ENCODE measurements at places on chromosomes 7 and 10.

- DNase-seq: no peak
Measured at GRCh38 chr7:115363916-115364315, 442.0 kb downstream of the MDFIC start.

- DNase-seq: no peak
Measured at GRCh38 chr10:1214882-1215540, 158.8 kb downstream of the WDR37 start.

DNA sequence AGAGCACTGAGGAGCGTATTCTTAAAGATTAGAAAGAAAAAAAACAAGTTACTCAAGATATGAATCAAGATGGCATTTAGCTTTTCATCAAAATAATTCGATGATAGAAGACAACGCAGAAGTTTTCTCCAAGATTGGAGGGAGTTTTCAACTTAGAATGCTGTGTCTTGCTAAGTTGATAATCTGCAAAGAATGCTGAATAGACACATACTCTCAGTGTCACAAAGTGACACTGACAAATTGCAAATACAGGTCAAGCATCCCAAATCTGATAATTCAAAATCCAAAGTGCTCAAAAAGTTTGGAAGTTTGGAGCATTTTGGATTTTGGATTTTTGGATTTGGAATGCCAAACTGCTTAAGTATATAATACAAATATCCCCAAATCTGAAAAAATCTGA, 243.8 kb downstream of the BBS9 start:
- no peak for DNase-seq

DNA sequence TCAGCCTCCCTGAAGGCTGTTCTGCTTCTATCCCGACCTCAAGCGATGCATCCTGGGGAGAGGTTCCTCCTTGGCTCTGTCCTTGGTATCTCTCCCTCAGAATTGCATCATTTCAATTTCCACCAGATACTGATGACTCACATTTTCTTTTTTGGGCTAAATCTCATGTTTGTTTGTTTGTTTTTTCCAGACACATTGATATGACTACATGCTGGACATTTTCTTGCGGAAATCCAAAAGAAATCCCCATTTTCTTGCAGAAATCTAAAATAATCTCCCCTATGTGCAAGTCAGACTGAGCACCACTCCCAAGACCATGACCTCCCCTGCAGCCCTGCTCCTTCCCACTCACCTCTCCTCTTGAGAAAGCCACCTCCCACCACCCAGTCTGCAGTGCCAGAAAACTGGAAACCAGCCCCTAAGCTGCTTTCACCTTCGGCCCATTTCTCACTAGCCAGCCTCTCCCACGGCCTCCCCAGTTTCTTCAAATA, 260.2 kb upstream of the PRKCQ start:
- no peak for DNase-seq

DNA sequence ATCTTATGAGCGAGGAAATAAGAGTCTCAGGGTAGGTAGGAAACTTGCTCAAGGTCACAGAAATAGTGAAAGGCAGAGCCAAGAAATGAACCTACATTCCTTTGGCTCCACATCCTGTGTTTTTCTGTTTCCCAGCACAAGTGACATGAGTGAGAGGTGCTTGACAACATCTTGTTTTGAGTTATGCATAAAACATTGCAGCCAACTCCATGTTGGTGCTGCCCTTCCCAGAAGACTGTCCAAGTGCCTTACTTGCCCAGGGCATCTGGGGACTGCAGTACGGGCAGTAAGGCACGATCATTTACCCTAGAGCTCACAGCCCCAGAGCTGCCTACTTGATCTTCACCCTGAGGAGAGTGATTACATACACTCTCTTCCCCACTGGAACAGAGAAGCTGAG, 148.8 kb downstream of the NOC3L start:
- no peak for DNase-seq

GRCh38 chr10:83075016-83075814, 1064.1 kb upstream of the GHITM start:
- DNase-seq: no peak

- no peak for DNase-seq
Measured at GRCh38 chr10:102468683-102469082, 17.3 kb upstream of the C10orf95 start.

DNA sequence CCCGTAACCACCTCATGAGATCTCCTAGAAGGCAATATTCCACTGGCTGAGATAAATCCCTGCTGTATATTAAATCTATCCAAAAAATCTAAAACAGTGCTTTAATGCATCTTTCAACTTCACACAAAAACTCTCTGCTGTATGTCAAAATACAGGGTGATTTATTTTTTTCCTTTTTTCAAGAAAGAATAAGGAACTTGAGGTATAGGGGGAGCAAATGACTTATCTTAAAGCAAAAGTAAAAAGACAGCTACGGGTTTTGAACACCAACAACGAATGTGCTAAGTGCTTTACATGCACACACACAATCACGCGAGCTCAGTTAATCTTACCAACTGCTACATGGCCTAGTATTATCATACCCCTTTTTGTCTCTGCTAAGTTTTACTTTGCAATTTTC, 168.9 kb upstream of the PHF14 start:
- DNase-seq: no peak

DNA sequence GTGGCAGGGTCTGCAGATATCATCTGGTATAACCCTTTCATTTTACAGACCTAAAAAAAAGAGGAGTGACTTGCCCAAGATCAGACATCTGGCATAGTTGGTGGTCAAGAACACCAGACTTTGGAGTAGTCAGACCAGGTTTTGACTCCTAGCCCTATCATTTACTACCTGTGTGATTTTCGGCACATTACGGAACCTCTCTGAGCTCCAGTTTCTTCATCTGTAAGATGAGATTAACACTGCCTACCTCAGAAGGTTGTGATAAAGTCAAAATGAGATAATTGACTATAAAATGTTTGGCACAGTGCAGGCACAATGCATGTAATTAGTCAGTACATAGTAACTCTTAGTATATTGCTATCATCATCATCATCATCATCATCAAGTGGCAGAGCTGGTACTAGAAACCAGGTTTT, 1.2 kb downstream of the STRIP2 start:
- DNase-seq: no peak

DNA sequence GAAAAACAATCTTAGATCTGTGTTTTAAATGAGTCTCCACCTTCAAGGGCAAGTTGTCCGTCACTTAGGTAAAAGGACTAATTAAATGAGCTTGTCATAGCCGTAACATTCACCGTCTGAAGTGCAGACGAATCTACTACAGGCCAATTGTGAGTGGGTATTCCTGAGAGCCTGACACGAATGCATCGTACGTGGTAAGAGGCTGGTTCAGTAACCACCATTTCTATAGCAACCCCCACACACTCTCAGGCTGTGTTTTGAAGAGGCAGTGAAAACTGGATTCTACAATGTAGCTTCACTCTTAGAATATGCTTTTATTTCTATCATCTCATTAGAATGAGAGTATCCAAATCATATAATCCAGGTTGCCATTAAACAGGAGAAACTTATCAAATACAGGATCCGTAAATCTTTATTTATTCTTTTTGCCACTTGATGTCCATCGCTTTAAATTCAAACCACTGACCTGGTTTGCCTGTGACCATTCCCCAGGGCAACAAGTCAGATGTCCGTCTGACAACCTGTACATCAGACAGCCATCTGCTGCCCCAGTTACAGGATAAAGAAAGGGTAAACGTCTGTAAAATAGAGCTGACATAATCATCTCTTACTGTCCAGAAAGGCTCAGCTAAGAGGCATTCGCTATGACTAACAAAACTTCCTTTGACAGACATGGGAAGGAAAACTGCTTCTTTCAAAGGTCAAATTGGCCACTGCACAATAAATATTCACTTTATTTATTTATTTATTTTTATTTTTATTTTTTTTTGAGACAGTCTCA, 70.3 kb upstream of the NMT2 start:
- no peak for DNase-seq

- DNase-seq: no peak
Measured at GRCh38 chr7:91949221-91950009, 8.8 kb downstream of the AKAP9 start.

DNA sequence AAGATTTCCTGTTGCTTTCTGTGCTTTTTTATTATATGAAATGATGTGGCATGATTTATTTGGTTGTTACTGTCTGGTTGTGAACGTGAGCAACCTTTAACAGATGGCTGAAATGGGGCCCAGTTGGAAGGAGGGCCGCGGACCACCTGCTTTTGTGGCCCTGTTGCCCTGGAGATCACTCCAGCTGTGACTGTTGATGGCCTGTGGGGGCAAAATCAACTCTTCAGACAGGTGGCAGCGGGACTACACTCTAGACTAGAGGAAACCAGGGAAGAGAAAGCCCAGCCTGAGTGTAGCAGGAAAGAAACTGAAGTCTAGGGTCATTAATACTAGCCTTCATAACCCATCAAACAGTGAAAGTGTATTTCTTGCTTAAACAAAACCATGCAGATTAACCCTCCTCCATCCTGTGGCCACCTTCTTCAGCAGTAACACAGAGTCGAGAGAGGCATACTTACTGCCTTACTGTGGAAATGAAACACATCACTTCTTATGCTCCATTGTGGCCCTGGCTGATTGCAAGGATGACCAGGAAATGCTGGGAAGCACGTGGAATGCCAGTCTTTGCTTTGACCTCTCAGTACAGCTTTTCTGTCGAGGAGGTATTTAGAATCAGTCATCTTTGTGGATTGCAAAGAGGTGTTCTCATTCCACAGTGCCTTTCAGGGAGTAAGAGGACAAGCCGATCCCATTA, 80.5 kb downstream of the CCNY start:
- no peak for DNase-seq

GRCh38 chr7:80215734-80216133, 81.1 kb downstream of the GNAI1 start:
- no peak for DNase-seq

DNA sequence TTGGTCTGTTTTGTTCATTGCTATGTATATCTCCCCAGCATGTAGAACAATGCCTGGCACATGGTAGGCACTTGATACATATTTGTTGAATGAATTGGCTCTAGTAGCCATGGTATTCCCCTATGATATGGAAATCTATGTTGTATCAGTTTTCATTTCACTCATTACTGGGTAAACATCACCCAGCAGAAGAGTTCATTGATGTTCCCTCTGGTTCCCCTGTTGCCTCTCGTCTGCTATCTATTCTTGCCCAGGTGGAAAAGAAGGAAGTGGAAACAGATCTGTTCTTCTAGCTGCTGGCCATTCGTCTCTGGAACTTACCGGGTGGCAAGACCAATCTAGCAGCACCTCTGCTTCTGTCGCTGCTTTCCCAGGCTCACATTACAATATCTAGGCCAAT, 71.5 kb downstream of the LRRC4 start:
- DNase-seq: no peak

GRCh38 chr7:45984386-45985295, 63.6 kb upstream of the IGFBP3 start:
- DNase-seq: no peak

- DNase-seq: no peak
Measured at GRCh38 chr7:130904031-130904757, 170.2 kb upstream of the KLF14 start.

DNA sequence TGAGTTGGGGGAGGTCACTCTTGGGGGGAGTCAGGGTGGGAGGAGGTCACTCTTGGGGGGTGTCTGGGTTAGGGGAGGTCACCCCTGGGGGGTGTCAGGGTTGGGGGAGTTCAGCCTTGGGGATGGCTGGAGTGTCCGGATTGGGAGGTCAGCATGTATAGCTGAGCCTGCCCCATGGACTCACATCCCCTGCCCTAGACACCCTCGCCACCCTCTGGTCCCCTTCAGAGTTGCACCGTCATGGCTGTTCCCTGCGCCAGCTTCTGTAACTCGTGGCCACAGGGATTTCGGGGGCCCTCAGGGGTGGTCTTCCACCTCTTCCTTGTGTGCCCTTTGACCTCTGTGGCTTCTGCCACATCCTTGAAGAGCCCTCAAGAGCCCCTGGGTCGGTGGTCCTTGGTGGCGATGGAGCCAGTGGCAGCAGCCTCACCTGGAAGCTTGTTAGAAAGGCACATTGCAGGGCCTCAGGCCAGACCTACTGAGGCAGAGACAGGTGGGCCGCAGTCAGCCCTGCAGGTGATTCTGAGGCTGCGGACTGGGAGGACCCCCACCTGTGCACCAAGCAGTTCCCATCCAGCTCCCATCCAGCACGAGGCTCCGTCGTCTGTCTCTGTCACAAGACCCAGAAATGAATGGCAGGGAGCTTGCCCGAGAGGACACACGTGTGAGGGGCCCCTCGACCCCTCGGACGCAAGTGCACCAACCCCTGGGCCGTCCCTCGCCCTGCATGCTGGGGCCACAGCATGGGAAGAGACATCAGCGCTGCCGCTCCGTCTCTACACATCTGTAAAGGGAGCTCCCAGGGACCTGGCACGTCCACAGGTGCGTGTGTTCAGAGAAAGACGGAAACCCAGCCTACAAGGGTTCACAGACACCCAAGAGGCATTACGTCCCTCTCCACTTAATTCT, 44.7 kb upstream of the SUN1 start:
- DNase-seq: no peak

DNA sequence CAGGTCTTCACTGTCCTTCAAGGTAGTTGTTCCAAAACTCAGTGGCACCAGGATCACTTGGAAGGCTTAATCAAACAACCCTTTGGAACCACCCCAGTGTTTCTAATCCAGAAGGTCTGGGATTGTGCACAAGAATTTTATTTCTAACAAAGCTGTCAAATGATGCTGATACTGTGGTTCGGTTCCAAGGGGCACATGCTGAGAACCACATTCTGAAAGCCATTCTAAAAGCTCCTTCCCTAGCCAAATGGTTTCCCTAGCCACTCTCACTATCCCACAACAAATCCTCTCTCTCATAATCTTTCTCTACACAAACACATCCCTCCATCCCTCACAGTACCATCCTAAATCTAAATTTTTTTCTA, 52.1 kb downstream of the MACC1 start:
- DNase-seq: no peak

GRCh38 chr7:134051020-134051419, 76.1 kb upstream of the LRGUK start:
- DNase-seq: no peak

- no peak for DNase-seq
Measured at GRCh38 chr10:44674536-44675386, 236.4 kb upstream of the TMEM72 start.

DNA sequence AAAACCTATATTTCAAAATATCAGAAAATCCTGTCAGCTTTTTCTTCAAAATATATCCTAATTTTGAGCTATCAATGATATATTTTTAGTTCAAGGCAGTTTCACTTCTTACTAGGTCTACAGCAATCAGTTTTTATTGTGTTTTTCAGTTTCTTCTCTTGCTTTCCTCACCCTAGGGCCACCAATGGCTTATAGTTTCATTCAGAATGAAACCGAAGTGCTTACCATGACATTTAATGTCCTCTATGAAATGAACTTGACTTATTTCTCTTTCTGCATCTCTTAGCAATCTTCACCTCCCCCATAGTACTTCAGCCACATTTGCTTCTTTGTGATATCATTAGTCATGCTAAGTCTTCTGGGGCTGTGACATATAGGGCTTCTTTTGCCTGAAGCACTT, 100.3 kb downstream of the ARL5B start:
- DNase-seq: no peak

- no peak for DNase-seq
Measured at GRCh38 chr10:86630079-86630478, 24.3 kb upstream of the OPN4 start.

GRCh38 chr10:112295853-112296830, 12.9 kb downstream of the TECTB start:
- no peak for DNase-seq

GRCh38 chr10:31584876-31585275, 265.9 kb downstream of the ZEB1 start:
- DNase-seq: no peak

Data from lower lobe of right lung (tissue), 2 donors.